ENCODE measurements at places on chromosomes 5 and 9. TPM values are rescaled to one million over a fixed set of nuclear protein-coding genes. Genes with fewer than 3 reads are reported as not detected.

DNA sequence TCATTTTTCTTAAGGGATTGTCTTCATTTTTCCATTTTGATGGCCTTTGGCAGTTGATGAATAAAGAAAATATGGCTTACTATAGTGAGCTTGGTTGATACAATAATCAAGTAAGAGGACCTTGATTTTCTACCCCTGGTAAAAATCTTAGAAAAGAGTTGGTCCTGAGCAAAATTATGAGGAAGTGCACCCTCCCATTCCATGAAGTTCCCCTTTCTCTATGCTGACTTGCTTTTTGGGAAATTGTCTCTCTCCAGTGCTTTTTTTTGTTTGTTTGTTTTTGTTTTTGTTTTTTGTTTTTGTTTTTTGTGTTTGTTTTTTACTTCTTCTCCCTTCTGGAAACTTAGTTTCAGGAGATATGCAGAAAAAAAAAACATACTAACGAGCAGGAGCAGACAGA is 449.2 kb upstream of the ACTBL2 start:
- DNase-seq, result no peak

DNA sequence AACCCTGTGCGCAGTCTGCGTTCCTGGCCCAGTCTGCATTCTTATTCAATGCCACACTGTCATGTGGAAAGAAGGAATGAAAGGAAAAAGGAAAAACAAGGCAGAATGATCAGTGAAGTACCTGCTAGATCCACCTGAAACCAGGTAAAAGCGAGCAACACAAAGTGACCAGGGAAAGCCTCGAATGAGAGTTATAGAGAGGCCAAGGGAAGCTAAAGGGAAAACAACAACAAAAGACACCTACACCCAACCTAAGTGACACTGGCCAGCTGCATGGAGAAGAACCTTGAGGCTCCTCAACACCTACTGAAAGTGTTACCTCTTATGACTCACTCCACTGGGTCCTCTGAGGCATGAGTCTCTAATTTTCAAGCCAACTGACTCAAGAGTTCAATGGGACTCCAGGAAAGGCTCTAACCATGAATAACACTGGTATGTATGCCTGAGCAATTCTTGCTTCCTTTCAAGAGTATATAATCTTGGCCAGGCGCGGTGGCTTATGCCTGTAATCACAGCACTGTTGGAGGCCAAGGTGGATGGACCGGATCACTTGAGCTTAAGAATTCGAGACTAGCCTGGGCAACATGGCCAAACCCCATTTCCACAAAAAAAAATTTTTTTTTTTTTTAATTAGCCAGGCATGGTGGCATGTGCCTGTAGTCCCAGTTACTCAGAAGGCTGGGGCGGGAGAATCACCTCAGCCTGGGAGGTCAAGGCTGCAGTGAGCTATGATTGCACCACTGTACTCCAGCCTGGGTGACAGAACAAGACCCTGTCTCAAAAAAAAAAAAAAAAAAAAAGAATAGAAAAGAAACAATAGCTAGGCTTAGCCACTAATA is 29.0 kb downstream of the MTMR12 start:
- no peak for DNase-seq

GRCh38 chr5:6723122-6723815 is 10.0 kb downstream of the TENT4A start:
- no peak for DNase-seq

DNA sequence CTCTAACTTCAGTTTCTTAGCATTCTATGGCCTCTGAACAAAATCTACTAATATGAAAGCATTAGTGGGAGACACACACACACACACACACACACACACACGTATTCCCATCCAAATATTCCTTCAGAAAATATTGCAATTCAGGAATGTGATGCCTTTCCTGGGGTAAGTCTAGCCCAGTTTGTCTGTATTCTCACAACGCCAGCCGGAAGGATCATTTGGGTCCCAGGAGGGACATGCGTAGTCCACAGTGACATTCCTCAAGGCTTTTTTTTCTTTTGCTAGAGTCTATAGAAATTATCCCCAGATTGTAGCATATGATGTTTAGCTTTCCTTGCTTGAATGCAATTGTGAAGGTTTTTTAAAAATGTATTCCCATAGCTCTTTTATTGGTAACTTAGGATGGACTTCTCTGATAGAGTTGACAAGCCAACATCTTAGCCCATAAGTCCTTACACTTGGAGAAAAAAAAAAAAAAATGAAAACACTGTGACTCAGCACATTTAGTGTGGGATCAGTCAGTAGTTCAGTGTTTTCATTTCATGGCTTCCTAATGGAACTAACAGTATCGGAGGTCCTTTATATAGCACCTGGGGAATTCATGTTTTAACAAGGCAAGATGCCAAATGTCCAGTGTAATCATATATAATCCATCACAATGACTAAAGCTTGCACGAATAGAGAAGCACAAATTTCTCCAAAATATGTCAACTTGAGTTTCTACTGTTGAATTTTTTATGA is 316.5 kb downstream of the DIRAS2 start:
- DNase-seq, result no peak

- DNase-seq, result no peak
These were observed 37.1 kb downstream of the FUBP3 start for GRCh38 chr9:130616451-130616850.

DNA sequence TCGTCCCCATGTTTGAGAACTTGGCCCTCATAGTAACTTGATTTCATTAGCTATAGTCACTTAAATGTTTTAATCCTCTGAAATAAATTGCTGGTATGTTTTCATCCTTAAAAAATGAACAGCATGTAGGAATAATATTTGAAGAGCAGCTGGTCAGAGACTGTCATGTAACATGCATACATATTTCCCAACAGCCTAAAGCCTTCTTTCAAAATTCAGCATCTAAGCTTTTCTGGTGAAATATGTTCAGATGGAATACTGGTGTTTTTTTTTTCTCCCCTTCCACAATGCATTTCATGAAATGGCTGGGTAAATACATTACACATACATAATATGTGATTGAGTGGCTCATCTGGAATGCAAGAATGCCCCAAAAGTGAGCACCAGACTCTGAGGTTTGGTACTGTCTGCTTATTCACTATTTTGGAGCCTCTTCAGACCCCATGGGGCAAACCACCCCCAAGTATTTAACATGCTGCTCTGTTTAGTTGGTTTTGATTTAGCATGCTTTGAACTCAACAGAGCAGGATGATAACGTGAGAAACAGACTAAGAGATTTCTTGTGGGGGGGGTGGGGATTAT is 94.0 kb downstream of the SMARCA2 start:
- DNase-seq, result no peak

DNA sequence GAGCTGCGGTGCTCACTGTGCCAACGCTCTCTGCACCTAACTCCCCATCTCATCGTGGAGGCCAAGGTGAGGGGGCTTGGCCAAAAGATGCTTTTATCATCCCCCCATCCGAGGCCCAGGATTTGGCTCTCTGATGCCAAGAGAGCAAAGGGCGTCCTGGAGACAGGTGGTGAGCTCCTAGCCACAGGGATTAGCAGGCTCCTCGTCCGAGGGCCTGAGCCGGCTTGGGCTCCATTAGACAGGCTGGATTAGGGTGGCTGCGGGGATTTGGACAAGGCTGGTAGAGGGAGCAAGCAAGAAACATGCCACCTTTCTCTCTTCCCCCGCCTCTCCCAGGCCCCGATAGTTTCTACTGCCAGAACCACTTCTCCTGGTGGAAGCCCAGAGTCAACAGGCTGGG is 1.0 kb upstream of the GRM6 start:
- DNase-seq, result no peak

Gene NOP16
- 11.5 TPM for total RNA-seq

Gene GABBR2
- 0.06 TPM for total RNA-seq

Gene SLC6A3
- not detected for total RNA-seq
